ENCODE measurements at places on chromosomes 16 and 17.

DNA sequence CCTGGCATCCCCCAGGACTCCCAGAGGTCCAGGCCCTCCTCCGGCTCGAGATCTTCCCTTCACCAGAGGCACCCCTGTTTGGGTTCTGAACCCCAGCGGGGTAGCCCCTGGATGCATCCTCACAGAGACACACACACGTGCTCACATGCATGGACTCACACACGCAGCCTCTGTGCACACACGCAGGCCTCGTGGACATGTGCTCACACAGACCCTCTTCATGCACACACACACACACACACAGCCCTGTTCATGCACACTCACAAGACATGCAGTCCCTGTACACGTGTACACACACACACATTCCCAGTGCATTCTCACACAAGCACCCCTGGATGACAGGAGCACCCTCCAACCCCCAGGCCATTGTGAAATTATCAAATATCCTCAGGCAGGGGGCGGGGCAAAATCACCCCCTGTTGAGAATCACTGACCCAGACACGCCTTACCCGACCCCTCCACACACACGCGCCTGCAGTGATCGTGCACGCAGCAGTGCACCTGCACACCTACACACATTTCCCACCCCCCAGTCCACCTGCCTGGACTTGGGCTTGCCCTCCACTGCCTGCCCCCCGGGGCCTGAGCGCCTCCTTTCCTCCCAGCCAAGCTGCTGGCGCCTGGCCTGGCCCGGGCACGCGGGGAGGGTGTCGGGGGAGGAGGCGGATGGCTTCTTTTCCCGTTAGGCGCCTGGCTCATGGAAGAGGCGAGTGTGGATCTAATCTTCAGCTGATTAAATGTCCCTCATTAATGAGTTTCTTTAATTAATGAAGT, 62.6 kb downstream of the ENGASE start:
- DNase-seq = peak; percentile 41

GRCh38 chr16:9039210-9039609, 52.2 kb upstream of the HAPSTR1 start:
- no peak for DNase-seq

DNA sequence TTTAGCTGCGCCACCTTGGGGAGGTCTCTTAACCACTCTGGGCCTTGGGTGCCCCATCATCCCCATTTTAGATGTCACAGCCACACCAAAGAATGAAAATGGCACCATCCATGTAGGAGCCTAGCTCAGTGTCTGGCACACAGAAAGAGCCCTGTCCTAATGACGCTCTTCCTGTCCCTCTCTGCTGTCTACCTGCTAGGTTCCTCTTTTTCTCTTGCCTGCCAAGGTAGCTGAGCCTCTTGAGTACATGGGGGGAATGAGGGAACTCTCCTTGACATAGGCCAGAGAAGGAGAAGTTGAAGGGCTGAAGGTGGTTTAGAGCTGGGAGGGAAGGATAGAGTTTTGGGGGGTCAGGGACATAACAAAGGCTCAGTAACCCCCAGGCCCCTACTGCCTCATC, 1.8 kb downstream of the RUNDC3A start:
- DNase-seq = no peak

DNA sequence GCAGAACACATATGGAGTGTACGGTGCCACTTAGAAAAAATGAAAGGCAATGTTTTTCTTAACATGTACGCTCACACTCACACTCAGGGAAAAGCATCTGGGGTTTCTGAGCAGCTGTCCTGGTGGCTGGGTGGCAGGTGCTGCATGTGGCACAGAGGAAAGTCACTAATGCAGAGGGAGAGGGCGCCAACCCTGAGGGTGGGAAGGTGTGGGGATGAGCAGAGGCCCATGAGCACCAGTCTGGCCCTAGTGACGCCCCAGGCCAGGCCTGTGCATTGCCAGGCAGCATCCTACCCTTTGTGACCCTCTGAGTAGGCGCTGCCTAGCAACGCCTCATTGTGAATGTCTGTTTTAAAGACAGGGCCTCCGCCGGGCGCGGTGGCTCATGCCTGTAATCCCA, 19.1 kb upstream of the LCMT1 start:
- no peak for DNase-seq

GRCh38 chr16:62392698-62393097, 356.5 kb upstream of the CDH8 start:
- DNase-seq = no peak

DNA sequence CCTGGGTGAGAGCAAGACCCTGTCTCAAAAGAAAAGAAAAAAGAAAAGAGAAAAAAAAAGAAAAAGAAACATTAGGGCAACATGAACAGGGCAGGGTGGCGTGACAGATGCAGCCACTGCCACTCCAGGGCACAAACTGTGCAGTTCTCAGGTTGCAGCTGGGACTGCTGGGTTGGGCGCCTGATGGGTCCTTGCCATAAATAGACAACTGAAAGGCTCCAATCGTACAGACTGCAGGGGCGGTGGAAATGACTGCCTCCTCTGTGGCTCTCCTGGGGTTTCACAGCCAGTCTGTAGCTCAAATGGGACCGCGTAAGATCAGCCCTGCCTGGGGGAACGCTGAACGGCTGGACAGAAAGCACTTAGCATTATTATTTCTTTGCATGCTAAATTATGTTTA, 130.7 kb downstream of the CPPED1 start:
- DNase-seq = peak; percentile 13

- no peak for DNase-seq
Measured at GRCh38 chr16:13923703-13924298, 3.8 kb downstream of the ERCC4 start.

GRCh38 chr17:30570596-30571265, 93.5 kb downstream of the GOSR1 start:
- DNase-seq = no peak

- no peak for DNase-seq
Measured at GRCh38 chr17:7915179-7915610, 894 bp downstream of the RNF227 start.

GRCh38 chr17:7992516-7992915, 9.9 kb upstream of the GUCY2D start:
- no peak for DNase-seq

GRCh38 chr17:6019959-6020358, 50.2 kb upstream of the WSCD1 start:
- DNase-seq = no peak

GRCh38 chr17:27596566-27597187, 34.3 kb upstream of the LGALS9 start:
- DNase-seq = no peak

DNA sequence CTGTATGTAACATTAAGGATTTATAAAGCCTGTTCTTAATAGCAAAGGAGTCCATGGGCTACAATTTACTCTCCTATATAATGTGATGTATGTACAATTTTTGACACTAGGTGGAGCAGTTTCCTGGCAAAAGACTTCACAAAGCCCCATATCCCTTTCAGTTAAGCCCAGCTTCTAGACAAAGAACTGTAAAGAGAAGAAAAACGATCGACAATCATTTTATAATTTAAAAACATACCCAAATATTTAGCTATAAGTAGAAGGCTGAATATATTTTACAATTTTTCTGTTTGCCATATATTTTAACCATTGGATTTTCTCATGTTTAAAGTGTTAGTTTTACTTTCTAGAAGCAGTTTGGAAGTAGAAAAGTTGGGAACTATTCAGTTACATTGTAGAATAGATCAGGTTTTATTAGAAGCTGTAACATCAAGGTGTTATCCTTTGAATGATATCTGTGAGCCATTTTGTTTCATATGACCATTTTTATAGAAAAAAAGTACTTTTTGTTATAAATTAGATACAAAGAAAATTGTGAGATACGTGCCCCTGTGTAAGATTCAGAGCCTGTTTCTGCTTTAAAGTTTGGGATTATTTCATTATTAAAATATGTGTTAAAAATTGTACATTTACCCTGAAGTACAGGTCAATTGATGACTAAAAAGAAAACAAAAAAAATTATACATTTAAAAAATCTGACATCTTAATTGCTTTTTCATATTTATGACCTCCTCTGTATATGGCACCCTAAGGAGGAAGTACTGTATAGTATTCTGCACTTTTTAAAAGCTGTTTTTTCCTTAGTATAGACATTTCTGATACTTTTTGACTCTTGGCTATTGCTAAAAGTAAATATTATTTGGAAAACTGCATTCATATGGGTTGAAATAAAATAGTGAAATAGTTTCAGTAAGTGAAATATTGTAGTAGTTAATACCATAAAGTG, 46.3 kb downstream of the VMP1 start:
- peak; percentile 7 for DNase-seq

DNA sequence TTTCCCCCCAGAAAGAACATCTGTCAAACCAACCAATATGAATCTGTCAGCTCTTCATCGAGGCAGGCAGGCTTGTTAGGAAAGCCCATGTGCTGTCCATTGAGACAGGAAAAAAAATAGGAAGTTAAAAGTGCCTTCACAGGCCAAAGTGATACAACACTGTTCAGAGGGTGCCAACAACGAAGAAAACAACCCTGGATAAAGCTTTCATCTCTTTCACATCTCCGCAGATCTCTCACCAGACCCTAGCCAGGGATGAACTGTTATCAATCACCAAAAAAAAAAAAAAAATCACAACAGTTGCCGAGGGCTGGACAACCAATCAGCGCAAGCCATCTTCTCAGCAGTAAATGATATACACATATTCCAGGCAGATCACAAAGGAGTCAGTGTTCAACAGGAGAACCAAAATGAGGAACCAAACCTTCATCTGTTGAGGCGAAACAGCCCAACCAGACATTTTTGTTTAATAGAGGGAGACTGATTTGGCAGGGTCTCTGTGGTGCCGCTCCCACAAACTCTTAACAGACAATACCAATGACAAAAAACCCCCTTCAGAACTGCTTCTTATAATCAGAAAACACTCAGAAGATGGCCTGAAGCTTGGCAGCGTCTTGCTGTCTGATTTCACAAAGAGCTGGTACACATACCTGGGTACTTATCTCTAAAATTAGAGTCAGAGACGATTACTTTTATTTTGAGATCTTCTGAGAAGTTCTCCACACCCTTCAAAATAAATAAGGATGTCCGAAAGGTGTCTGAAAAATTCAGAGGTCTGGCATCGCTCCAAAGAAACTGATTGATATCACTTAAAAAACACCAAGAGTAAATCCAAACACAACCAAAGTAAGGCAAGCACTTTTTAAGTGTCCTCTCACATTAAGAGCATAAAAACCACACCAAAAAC, 1.8 kb downstream of the MAP3K14 start:
- DNase-seq = no peak

DNA sequence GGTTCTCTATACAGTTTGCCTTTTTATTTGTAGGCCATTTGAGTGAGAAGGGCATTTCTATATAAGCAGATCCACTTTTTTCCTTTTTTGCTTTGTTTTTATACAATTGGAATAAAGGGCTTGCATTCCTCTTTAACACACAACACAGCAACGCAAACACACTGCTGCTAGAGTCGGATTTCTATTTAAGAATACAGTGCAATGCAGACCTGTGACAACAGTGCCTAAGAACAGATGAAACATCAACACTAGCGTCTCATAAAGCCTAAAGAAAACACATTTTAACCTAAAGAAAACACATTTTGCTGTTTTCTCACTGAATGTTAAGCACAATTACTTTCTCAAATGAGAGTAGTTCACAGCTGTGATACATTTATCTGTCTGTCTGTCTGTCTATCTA, 1141.1 kb downstream of the CDH11 start:
- no peak for DNase-seq

DNA sequence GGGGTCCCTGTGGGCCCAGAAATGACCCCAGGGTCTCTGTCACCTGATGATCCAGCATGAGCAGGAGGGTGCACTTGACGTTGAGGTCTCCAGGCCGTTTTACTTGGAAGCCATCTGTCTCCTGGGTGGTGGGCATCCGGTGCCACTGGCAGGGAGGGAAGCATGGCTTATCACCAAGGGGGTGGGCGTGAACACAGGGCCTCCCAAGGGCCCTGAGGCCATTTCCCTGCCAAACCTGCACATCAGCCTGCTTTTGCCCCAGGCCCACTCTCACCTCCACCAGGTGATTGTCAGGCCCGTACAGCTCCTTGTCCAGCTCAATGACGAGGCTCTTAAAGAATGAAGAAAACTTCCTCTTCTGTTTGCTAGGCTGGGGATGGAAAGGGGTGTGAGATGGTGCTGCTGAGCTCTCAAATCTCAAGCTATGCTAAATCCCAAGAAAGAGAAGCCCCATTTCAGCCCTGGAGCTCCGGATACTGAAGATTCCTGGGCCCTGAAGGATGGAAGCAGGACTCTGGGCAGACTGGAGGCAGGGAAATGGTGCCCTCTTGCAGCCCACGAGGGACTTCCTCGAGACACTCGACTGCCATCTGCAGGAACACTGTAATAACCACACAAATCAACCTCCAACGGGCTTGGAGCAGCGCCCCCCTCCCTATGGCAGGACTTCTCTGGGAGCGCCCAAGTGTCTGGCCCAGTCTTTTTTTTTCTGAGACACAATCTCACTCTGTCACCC, 7.1 kb upstream of the FTSJ3 start:
- no peak for DNase-seq

- no peak for DNase-seq
Measured at GRCh38 chr17:36919407-36919968, 17.8 kb upstream of the LHX1 start.

- DNase-seq = no peak
Measured at GRCh38 chr17:75020331-75021110, 8.1 kb downstream of the MRPL58 start.

GRCh38 chr17:48048384-48049126, 396 bp downstream of the NFE2L1 start:
- DNase-seq = no peak

DNA sequence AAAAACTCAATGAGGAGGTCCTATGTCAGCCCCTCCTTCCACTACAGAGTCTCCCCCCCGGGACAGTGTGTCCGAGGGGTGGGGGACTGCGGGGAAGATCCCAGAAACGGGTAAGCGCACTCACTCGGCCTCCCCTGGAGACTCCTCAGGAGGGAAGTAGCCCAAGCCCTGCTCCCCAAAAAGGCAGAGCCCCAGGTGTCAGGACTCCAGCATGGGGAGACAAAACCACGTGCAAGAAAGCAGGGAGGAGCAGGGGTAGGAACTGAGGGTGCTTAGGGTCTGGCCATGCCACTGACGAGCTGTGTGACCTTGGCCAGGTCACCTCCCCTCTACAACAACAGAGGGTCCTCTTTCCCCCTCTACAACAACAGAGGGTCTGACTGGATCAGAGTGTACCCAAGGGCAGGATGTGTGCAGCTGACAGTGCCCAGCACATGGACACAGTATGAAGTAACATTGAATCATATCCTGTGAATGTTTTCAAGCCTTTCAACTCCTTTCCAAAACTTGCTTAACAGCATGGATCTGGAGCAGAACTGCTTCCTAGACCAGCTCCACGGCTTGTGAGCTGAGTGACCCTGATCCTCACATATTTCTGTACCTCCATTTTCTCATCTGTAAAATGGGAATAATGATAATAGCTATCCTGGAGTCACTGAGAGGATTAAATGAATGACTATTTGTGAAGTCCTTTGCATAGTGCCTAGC, 2.1 kb upstream of the NAGS start:
- no peak for DNase-seq

Data from NCI-H187 (cell line).